ENCODE measurements at places on chromosomes 6 and 20. TPM values are rescaled to one million over a fixed set of nuclear protein-coding genes. Genes with fewer than 3 reads are reported as not detected.

Gene DCDC2
- not detected for total RNA-seq

Gene GRIK2
- 1.1 TPM for total RNA-seq

Gene VARS2
- 28.4 TPM for total RNA-seq

Gene HLA-DPA1
- total RNA-seq, result 253 TPM

- no peak for DNase-seq
- no peaks in the 10 kb centered on the region for H3K27me3 ChIP-seq
- no peak within 1 kb of the TSS for H3K4me3 ChIP-seq
- H3K36me3 ChIP-seq, result no peaks in the 10 kb centered on the region
- H3K4me1 ChIP-seq, result no peaks in the 10 kb centered on the region
Measured at GRCh38 chr6:48111143-48111506, at the start of gene PTCHD4. Gene PTCHD4 (minus strand): TSS chr6:48111197. CDS start chr6:48068957, 42,240 bp downstream.

DNA sequence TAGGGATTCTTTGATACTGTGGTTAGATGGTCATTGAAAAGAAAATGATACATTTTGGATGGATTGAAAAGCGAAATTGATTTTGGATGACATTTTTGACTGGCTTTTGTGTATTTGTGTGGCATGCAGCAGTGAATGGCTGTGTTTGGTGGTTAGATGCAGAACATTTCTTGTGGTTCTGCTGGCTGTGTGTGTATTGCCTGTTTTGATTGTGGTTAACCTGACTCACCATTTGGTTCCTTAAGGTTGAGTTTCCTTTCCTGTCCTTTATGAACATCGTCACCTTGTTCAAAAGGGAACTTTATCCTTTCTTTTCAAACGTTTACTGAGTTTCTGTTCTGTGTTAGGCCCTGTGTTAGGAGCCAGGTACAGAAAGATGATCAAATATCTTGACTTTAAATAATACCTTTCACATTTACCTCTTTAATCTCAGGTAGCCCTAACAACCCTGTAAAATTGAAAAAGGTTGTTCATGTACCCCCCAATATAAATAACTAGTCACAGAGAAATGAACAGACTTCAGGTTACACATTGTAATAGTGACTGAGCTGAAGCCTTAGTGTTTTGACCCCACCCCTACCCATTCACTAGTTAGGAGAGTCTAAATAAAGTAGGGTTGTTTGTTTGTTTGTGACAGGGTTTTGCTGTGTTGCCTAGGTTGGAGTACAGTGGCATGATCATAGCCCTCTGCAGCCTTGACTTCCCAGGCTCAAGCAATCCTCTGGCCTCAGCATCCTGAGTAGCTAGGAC lies 23.8 kb downstream of the ANKS1A start:
- H3K36me3 ChIP-seq, result no peaks in the 10 kb centered on the region
- no peaks in the 10 kb centered on the region for H3K27me3 ChIP-seq
- H3K27ac ChIP-seq, result no peak overlapping the region
- no peak for DNase-seq
- no peak overlapping the region for H3K4me3 ChIP-seq

GRCh38 chr20:31835977-31836852 lies 9.2 kb downstream of the FOXS1 start:
- peaks cover 78% of the 10 kb centered on the region for H3K4me1 ChIP-seq
- DNase-seq, result no peak
- no peak overlapping the region for H3K4me3 ChIP-seq
- peaks cover 7% of the 10 kb centered on the region for H3K27me3 ChIP-seq
- no peaks in the 10 kb centered on the region for H3K36me3 ChIP-seq

GRCh38 chr6:150427037-150427602 lies 58.3 kb downstream of the IYD start:
- H3K27ac ChIP-seq, result no peak overlapping the region
- H3K4me3 ChIP-seq, result no peak overlapping the region
- no peaks in the 10 kb centered on the region for H3K27me3 ChIP-seq
- H3K4me1 ChIP-seq, result no peaks in the 10 kb centered on the region

GRCh38 chr6:119856136-119856535 lies 506.6 kb upstream of the MAN1A1 start:
- no peaks in the 10 kb centered on the region for H3K36me3 ChIP-seq
- H3K27me3 ChIP-seq, result no peaks in the 10 kb centered on the region
- no peaks in the 10 kb centered on the region for H3K4me1 ChIP-seq
- H3K27ac ChIP-seq, result no peak overlapping the region

GRCh38 chr6:112600168-112600567 lies 253.0 kb downstream of the RFPL4B start:
- H3K27me3 ChIP-seq, result no peaks in the 10 kb centered on the region
- no peak overlapping the region for H3K4me3 ChIP-seq
- no peaks in the 10 kb centered on the region for H3K36me3 ChIP-seq
- H3K27ac ChIP-seq, result no peak overlapping the region
- no peak for DNase-seq

DNA sequence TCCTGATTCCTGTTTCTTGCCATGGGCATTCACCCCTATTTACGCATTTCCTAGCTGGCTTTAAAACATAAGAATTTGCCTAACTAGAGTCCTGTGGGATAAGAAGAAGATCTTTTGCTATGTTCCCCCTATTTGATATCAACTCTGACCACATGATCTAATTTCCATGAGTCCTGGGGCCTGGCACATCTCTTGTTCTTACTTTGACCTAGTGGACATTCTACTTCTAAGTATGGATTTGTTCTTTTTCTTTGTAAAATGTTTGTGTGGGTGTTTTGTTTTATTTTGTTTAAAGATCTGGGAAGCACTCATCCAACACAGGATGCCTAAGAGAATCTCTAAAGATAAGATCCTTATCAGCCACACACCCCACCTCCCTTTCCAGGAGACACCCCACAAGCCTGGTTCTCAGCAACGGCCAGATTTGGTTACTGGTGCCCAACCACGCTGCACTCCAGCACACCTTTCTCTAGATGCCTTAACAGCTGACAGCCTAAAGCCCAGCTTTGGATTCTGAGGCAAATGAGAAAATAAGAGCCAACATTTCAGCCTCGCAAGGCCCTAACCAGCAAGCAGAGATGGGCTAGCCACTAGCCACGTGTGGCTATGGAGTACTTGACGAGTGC lies 74.7 kb downstream of the SLC23A2 start:
- peak overlapping the region; percentile 52 for H3K27ac ChIP-seq
- H3K27me3 ChIP-seq, result no peaks in the 10 kb centered on the region
- DNase-seq, result no peak
- H3K4me1 ChIP-seq, result no peaks in the 10 kb centered on the region
- H3K36me3 ChIP-seq, result peaks cover 72% of the 10 kb centered on the region

- no peaks in the 10 kb centered on the region for H3K36me3 ChIP-seq
- no peaks in the 10 kb centered on the region for H3K27me3 ChIP-seq
- no peak overlapping the region for H3K4me3 ChIP-seq
- H3K27ac ChIP-seq, result no peak overlapping the region
Measured at GRCh38 chr6:40355532-40355931, 231.6 kb downstream of the LRFN2 start.

DNA sequence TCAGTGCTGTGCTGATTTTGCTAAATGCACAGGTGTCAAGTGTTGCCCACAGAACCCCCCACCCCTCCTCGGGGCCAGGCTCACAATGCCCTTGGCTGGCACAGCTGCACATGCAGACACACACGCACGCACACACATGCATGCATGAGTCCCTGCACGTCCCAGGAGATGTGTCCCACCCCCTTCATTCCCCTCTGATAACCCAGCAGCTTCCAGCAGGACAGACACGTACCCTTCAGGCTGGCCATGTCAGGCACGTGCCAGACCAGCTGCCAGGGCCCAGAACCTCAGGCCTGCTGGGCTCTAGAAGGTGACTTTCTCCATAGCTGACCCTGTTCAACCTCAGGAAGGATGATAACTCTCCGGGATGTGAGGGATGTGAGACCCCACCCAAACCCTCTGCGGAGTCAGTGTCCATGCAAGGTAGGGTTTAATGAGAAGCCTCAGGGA lies 44.4 kb downstream of the MRPL14 start:
- DNase-seq, result no peak
- no peaks in the 10 kb centered on the region for H3K36me3 ChIP-seq
- no peak overlapping the region for H3K27ac ChIP-seq
- H3K4me1 ChIP-seq, result peaks cover 5% of the 10 kb centered on the region
- H3K27me3 ChIP-seq, result no peaks in the 10 kb centered on the region

Data from spleen (tissue), 13 donors.